ENCODE measurements at places on chromosomes 3 and 15.

- DNase-seq: no peak
Measured at GRCh38 chr15:48411971-48412591, 80.9 kb downstream of the DUT start.

GRCh38 chr15:47724346-47724745 lies 7.0 kb downstream of the SEMA6D start:
- no peak for DNase-seq

- DNase-seq: no peak
Measured at GRCh38 chr15:94077938-94078337, 153.4 kb upstream of the MCTP2 start.

DNA sequence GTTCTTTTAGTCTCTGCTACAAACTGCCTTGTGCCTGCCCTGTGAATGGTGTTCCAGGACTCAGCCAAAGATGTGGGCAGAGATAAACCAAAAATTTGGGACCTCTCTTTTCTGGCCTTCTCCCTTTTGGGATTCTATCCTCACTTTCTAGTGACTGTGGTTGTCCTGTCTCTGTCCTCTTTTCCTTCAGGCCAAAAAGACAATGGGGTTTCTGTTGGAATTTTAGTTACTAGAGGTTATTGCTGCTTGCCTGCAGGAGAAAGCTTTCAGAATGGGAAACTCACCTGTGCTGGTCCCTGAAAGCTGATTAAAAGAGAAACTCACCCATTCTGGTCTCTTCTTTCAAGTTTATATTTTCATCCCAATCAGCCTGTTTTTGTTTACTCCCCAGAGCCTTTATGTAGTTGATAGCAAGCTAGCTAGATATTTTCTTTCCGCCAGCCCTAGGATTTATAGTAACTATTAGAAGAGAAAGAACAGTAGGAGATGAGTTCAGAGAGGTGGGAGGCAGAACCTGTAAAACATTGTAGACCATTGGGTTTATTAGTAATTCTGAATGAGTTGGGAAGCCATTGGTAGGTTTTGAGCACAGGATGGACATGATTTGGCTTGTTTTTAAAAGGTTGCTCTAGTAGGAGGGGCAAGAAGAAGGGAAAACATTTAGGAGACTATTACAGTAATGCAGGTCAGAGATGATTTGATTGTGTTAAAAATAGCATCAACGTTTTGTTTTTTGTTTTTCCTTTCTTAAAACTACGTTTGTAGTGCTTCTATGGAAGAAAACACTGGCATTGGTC lies 138.9 kb downstream of the TCF12 start:
- DNase-seq: no peak

DNA sequence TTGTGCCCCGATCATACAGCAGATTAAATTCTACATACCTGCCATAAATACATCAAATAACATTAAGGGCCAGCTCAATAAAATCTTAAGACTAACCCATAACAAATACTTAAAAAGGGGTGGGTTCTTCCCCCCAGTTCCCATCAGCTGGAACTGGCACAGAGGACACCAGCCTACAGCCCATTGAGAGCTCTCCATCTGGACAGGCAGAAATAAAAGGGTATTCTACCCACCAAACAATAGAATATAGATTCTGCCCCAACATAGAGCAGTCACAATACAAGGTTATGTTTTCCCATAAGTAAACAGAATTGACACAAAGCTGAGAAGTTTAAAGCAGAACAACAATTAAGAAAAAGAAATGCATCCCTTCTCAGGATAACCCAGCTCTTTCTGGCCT lies 11.9 kb downstream of the CPOX start:
- no peak for DNase-seq

GRCh38 chr15:39397883-39398282 lies 183.0 kb upstream of the THBS1 start:
- no peak for DNase-seq

DNA sequence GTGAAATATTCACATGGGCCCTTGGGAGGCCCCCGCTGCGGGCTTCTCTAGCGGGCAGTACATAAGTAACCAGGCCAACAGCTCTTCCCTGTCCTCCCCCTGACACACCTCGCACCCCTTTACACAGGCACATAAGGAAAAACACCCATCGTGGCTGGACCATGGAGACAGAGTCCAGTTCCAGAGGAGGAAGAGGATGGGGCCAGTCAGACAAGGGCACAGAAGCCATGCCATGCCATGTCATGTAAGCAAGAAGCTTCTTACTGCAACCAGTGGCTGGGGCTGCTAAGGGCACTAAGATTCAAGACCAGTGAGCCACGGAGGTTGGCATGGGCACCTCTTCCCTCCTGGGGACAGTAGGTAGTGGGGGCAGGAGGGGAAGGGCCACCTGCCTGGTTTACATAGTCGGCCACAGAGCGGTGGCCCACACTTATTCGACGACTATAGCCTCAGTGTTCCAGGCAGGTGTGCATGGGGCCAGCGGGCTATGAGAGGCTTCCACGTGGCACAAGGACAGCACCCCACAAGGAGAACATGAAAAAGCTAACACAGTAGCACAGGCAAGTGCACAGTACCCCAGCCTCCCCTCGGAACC lies 5.7 kb upstream of the CYP11A1 start:
- no peak for DNase-seq

DNA sequence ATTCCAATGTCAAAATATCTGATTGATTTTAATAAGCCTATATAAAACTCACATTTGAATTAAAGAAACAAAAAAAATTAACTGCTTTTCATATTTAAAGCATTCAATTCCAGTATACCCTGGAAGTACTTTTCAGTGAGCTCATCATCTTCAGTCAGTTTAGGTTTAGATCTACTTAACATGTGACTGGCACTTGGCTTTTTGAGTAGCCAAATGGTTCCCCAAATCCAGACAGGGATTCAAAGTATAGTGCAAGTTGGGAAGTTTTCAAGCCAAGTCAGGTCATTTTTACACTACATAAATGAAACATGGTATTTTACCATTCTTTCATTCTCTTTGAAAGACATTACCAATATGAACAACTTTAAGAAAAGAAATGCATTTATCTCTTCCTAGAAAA lies 57.5 kb downstream of the ATP8B4 start:
- DNase-seq: no peak

- DNase-seq: no peak
Measured at GRCh38 chr3:94431876-94432570, 369.2 kb downstream of the NSUN3 start.

DNA sequence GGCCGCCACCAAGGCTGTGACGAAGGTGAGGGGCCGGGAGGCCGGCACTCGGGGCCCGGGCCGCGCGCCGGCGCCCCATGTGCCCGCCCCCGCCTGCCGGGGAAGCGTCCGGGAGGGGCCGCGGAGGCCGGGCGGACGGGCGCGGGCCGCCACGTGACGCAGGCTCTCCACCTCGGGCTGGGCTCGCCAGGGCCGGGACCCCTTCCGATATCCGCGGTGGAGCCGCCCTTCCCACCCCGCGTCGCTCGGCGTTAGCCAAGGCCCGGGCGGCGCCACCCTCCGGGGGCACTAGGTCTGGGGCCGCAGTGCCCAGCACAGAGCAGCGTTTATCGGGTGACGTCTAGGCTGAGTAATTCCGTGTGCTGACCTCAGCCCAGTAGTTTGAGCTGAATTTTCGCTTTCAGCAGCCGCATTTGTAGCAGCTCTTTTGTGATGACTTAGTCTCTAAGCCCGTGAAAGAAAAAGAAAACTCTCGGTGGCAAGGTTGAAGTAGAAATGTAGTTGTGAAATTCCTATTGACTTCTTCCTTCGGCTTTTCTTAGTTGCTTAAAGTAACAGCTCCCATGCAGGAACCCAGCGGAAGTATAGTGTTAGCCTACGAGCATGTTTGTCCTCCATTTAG lies 885 bp downstream of the CDV3 start:
- peak; percentile 69 for DNase-seq

- no peak for DNase-seq
Measured at GRCh38 chr3:175325440-175325839, 466.3 kb downstream of the NAALADL2 start.

GRCh38 chr3:71423151-71423906 lies 160.2 kb downstream of the FOXP1 start:
- DNase-seq: no peak

GRCh38 chr3:12027184-12027846 lies 23.1 kb downstream of the SYN2 start:
- no peak for DNase-seq

DNA sequence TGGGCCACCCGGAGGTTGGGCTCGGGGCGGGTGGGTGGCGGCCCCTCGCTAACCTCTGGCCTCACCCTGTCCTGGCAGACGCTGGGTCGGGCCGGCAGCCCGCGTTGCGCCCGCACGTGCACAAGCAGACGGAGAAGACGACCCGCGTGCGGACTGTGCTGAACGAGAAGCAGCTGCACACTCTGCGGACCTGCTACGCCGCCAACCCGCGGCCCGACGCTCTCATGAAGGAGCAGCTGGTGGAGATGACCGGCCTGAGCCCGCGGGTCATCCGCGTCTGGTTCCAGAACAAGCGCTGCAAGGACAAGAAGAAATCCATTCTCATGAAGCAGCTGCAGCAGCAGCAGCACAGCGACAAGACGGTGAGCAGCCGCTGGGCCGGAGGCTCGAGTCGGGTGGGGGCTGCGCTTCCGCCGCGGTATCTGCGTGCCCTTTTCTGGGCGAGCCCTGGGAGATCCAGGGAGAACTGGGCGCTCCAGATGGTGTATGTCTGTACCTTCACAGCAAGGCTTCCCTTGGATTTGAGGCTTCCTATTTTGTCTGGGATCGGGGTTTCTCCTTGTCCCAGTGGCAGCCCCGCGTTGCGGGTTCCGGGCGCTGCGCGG lies 3.7 kb downstream of the ISL2 start:
- peak; percentile 33 for DNase-seq

DNA sequence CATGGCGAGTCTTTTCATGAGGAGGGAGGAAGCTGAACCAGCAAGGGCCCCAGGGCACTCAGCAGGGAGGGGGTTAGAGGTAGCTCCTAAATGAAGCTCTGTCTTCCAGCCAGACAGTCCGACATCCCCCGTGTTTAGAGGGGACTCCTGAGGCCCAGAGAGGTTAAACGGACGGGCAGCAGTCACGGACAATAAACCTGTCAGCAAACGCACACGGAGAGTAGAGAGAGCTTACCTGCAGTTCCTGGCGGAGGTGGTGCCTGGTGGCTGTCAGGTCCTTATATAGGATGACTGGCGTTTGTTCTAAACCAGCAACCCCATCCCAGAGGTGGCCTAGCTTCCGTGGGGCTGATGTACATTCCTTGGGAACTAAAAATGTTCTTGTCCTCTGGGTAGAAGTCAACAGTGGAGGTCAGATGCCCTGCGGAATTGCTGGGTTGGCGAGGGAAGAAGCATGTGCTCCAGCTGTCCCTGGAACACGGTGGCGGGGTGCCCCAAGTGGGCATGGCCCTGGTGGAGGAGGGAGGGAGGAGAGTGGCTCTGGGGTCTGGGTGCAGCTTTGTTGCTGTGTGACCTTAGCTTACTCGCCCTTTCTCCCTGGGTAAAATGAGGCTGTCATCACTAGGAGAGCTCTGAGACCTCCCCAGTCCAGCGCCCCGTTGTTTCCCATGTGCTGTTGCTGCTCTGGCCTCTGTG lies 2.1 kb downstream of the GHRL start:
- DNase-seq: no peak

- DNase-seq: no peak
Measured at GRCh38 chr15:63895194-63895593, 61.4 kb upstream of the HERC1 start.

- no peak for DNase-seq
Measured at GRCh38 chr3:45002720-45003119, 23.4 kb upstream of the CLEC3B start.

DNA sequence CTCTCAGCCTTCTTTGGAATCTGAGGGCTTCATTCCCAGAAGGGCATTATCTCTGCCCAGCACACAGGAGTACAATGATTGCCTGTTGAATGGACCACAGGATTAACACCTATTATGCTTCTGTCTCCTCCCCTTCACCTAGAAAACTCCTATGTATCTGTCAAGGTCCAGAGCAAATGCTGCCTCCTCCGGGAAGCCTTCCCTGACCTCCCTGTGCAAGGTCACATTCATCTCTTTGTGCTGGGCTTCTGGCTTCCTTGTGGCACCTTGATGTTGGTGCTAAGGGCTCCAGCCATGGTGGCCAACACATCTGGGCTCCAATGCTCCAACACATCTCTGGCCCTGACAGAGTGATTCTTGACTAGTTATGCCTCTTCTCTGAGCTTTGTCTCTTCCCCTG lies 49.9 kb upstream of the ATP2B2 start:
- DNase-seq: no peak

- DNase-seq: no peak
Measured at GRCh38 chr3:58065700-58066167, 57.5 kb downstream of the FLNB start.

GRCh38 chr3:99559196-99559595 lies 79.2 kb upstream of the COL8A1 start:
- DNase-seq: no peak

- no peak for DNase-seq
Measured at GRCh38 chr3:2783261-2783660, 326.9 kb downstream of the IL5RA start.

DNA sequence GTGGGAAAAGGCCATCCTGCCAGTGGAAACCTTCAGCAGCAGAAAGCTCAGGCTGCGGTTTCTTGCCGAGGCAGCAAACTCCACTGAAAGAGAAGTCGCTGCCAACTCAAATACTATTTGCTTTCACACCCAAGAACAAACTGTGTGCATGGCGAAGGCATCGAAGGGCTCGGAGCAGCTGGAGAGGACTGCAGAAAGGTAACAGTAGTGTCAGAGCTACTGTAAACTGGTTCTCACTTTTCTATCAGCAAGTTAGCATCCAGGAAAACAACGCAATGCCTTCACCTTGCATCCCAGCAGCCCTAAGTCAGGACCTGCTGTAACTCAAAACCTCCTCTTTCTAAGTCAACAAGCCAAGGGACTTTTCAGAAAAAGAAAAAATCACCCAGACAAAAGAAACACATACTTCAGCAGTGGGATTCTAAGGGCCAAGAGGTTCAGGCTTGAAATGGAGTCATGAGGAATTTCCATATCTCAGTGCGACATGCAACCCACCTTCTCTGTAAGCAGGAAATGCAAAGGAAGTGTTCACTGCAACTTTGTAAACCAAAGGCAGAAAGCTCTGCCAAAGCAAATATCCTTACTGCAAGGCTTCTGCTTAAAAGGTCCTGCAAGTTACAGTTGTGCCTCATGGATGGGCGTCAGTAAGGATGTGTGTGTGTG lies 193.5 kb downstream of the FOXP1 start:
- no peak for DNase-seq

GRCh38 chr3:28574036-28574435 lies 225.4 kb upstream of the AZI2 start:
- DNase-seq: no peak

- DNase-seq: no peak
Measured at GRCh38 chr15:49380912-49381311, 42.1 kb upstream of the FGF7 start.

DNA sequence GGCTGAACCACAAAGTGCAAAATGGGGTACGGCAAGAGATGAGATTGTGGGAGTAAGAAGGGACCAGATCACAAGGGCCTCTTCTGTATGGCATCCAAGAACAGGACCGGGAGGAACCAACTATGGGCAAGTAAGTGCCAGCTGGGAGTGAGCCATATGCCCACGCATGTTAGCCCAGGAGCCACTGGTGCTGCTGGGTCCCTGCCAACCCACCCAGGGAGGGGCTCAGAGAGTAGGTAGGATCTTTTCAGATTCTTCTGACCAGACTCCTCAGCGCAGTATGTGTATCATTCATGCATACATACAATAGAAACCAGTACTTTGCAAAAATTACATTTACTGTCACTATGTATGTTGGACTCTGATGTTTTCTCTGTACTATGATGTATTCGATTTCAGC lies 54.0 kb downstream of the RAB11A start:
- DNase-seq: no peak

- DNase-seq: no peak
Measured at GRCh38 chr3:152491922-152492321, 223.2 kb downstream of the MBNL1 start.

- no peak for DNase-seq
Measured at GRCh38 chr15:63086271-63086670, 35.4 kb upstream of the LACTB start.

GRCh38 chr3:46905661-46906451 lies 28.3 kb downstream of the PTH1R start:
- DNase-seq: no peak
